ENCODE measurements at places on chromosomes 6 and 20. TPM values are rescaled to one million over a fixed set of nuclear protein-coding genes. Genes with fewer than 3 reads are reported as not detected.

DNA sequence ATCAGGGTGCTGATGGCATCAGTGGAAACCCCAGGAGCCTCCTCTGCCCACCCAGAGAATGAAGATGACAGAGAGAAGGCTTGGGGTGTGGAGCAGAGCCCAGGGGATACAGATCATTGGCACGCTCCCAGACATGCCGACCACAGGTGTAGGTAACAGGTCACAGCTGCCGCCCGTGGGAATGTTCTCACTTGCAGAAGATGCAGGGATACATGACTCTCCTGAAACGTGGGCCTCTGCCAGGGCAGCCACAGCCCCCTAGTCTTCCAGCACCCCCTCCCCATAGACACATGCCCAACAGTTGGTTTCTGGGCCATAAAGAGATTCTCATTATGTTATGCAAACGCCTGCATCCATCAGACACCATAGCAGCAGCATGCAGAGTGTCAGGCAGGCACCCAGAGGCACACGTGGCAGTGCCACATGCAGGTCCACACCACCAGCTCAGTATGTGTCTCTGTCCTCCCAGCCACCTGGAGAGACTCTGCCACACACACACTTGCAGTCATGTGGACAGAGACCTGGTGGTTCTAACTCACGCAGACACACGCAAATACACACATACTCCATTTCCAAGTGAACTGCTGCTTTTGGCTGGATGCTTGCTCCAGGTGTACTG, 45.5 kb downstream of the LRFN2 start:
- H3K27ac ChIP-seq: no peak overlapping the region
- no peaks in the 10 kb centered on the region for H3K27me3 ChIP-seq
- H3K4me1 ChIP-seq: no peaks in the 10 kb centered on the region

GRCh38 chr6:87250019-87250418, 72.4 kb upstream of the SMIM8 start:
- H3K36me3 ChIP-seq: no peaks in the 10 kb centered on the region
- H3K4me1 ChIP-seq: no peaks in the 10 kb centered on the region
- no peak for DNase-seq
- H3K27ac ChIP-seq: no peak overlapping the region
- H3K4me3 ChIP-seq: no peak overlapping the region

- H3K36me3 ChIP-seq: no peaks in the 10 kb centered on the region
- no peaks in the 10 kb centered on the region for H3K4me1 ChIP-seq
- H3K27ac ChIP-seq: no peak overlapping the region
- H3K27me3 ChIP-seq: no peaks in the 10 kb centered on the region
Measured at GRCh38 chr6:123966618-123967017, 163.0 kb downstream of the NKAIN2 start.

GRCh38 chr6:39247667-39248194, 18.5 kb upstream of the KCNK5 start:
- DNase-seq: no peak
- no peak overlapping the region for H3K27ac ChIP-seq
- no peaks in the 10 kb centered on the region for H3K27me3 ChIP-seq
- no peak overlapping the region for H3K4me3 ChIP-seq
- no peaks in the 10 kb centered on the region for H3K4me1 ChIP-seq

BFSP1 gene
- 0.80 TPM for total RNA-seq

GRCh38 chr6:168686831-168687730, 246.1 kb downstream of the SMOC2 start:
- H3K27me3 ChIP-seq: no peaks in the 10 kb centered on the region
- H3K4me3 ChIP-seq: no peak overlapping the region
- no peaks in the 10 kb centered on the region for H3K36me3 ChIP-seq

- no peaks in the 10 kb centered on the region for H3K27me3 ChIP-seq
- peaks cover 11% of the 10 kb centered on the region for H3K4me1 ChIP-seq
- no peak for DNase-seq
Measured at GRCh38 chr6:9481292-9482029, 933.4 kb downstream of the TFAP2A start.

GRCh38 chr20:60648556-60648955, 603.5 kb upstream of the CDH4 start:
- H3K4me1 ChIP-seq: no peaks in the 10 kb centered on the region
- no peak for DNase-seq
- H3K27me3 ChIP-seq: no peaks in the 10 kb centered on the region
- H3K27ac ChIP-seq: no peak overlapping the region

GATA5 gene
- total RNA-seq: not detected

DNA sequence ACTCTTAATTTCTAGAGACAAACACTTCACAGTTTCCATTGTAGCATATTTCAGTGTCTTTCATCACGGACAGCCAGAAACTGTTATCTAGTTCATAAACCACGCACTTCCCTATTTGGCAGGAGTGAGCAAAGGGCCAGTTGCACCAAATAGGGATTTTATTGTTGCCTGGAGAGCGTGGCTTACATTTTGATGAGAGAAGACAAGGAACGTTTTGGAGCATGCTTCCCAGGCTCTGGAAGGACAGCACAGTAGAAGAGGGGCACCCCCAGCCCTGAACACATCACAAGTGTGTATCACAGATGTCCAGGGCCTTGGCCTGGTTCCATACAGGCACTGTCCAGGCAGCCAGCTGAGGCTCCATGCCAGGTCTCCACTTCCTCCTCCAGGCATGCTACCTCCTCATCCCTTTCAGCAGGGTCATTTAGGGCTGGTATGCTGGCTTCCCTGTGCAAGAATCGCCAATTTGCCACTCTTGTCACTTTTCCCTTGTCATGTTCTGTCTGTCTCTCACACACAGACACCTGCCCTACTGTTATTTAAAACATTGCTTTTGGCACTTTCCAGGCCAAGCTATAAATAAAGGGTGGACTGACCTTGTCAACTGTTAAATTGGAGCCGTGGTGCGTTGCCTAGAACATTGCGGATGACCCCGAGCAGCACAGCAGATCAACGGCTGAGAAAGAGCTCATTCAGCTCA, 235.0 kb upstream of the GMDS start:
- no peaks in the 10 kb centered on the region for H3K36me3 ChIP-seq
- DNase-seq: no peak
- H3K27ac ChIP-seq: no peak overlapping the region
- no peaks in the 10 kb centered on the region for H3K27me3 ChIP-seq

DNA sequence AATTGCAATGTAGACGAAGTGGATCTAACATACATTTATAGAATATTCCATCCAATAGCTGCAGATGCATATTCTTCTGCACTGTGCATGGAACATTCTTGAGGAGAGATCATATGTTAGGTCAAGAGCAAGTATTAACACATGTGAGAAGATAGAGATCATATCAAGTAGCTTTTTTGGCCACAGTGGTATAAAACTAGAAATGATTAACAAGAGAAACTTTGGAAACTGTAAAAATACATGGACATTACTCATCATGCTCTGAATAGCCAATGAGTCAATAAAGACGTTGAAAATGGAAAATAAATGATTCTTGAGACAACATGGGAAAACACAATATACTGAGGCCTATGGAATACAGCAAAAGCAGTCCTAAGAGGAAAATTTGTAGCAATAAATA, 94.2 kb downstream of the STXBP5 start:
- H3K36me3 ChIP-seq: peaks cover 8% of the 10 kb centered on the region
- DNase-seq: no peak

HLA-DQA2 gene
- 2.0 TPM for total RNA-seq

DNA sequence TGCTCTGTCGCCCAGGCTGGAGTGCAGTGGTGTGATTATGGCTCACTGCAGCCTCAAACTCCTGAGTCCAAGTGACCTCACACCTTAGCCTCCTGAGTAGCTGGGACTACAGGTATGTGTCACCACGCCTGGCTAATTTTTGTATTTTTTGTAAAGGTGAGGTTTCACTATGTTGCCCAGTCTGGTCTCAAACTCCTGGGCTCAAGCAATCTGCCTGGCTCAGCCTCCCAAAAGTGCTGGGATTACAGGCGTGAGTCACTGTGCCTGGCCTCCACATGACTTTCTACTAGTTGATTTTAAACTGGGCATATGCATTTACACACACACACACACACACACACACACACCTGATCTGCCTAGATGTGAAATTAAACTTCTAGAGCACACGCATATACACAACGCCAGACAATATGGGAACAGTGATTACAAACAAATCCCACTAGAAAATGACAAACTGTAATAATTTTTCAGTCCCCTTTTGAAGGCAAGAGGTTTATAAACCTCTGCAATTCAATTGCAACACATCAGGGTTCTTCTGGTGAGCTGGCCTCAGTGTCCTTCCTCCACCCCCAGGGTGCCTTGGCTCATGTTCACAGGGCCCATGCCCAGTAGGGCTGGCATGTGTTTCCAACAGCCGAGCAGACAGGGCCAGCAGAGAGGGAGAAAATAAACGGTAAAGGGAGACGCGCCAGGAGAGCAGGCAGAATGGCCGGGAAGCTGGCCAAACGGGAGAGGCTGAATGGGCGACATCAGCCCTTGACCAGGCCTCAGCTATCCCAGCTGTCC, 31.2 kb downstream of the PARD6B start:
- H3K4me3 ChIP-seq: no peak overlapping the region
- peak; percentile 87 for DNase-seq
- no peaks in the 10 kb centered on the region for H3K36me3 ChIP-seq
- H3K4me1 ChIP-seq: no peaks in the 10 kb centered on the region

ELOVL2 gene
- total RNA-seq: 11.1 TPM

FOXF2 gene
- total RNA-seq: 4.9 TPM

C20orf141 gene
- total RNA-seq: not detected

DNA sequence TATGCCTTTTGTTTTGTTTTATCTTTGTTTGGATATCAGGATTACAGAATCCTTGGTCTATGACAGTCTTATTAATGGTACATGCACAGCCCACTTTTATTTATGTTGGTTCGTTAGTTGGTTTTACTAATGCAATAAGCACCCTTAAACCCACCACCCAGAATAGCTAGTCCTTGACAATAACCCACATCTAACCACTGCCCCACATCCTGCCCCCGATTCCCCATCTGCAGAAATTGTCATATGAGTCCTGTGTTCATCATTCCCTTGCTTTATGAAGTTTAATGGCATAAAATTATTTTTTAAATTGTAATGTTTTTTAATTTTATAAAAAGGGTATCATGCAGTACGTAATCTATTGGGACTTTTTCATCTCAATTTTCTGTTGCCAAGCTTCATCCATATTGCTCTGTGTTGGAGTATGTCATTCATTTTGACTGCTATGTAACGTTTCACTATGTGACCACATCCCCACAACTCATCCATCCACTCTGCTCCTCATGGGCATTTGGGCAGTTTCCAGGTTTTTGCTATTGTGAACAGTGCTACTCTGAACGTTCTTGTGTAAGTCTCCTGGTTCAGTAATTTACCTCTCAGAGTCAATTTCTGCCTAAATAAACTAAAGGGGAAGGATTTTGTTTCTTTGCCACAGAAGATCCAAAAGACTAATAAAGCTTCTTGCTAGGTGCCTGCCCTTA, 150.4 kb downstream of the MRPL14 start:
- H3K4me1 ChIP-seq: peaks cover 13% of the 10 kb centered on the region
- no peak overlapping the region for H3K4me3 ChIP-seq
- H3K27ac ChIP-seq: no peak overlapping the region
- H3K27me3 ChIP-seq: no peaks in the 10 kb centered on the region
- no peaks in the 10 kb centered on the region for H3K36me3 ChIP-seq

DNA sequence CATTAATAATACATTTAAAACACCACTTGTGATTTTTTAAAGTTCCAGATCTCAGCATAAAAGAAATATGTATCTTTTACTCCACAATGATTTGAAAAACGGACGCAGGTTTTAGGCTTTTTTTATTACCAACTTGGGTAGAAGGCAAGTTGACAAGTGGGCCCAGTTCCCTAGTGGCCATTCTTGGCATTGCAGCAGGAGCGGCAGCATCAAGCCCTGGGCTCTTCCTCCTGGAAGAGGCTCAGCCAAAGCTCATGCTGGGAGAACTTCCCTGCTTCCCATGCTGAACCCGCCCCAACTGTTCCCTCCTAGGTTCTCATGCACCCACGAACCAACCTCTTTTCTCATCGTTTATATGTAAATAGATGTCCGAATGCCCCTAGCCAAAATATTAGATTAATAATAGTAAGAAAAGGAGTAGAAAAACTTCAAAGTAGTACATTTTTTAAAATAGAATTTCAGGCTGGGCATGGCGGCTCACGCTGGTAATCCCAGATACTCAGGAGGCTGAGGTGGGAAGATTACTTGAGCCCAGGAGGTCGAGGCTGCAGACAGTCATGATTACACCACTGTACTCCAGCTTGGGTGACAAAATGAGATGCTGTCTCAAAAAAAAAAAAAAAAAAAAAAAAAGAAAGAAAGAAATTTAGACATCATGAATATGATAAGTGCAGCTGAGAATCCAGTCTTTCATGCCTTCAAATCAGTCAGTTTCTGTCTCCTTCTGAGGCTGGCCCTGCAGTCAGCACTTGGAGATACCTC, 18.2 kb upstream of the MYB start:
- H3K27ac ChIP-seq: no peak overlapping the region
- no peaks in the 10 kb centered on the region for H3K36me3 ChIP-seq
- DNase-seq: no peak
- no peaks in the 10 kb centered on the region for H3K4me1 ChIP-seq

SFTA2 gene
- not detected for total RNA-seq

DNA sequence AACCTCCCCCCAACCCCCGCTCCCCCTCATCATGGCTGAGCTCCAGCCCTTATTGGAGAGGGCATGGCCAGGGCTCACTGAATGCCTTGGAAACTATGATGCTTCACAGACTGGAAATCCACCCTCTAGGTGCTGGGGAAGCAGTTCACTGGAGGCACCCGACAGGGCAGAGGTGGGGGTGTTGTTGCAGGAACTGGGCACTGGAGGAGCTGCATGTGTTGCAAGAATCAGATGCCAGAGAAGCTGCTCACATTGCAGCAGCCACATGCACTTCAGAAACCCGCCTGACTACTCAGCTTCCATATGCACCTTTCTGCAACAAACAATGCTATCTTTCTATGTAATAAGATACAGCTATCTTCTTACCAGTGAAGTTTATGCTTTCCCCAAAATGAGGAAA, 7.9 kb upstream of the TBPL1 start:
- H3K27me3 ChIP-seq: no peaks in the 10 kb centered on the region
- H3K4me1 ChIP-seq: no peaks in the 10 kb centered on the region
- no peak for DNase-seq
- H3K36me3 ChIP-seq: no peaks in the 10 kb centered on the region

KHDC1L gene
- not detected for total RNA-seq

FAM229B gene
- 12.5 TPM for total RNA-seq

- no peak overlapping the region for H3K4me3 ChIP-seq
- no peak for DNase-seq
- no peaks in the 10 kb centered on the region for H3K4me1 ChIP-seq
- no peak overlapping the region for H3K27ac ChIP-seq
- no peaks in the 10 kb centered on the region for H3K36me3 ChIP-seq
Measured at GRCh38 chr6:122128445-122128844, 271.0 kb upstream of the HSF2 start.

- DNase-seq: no peak
- H3K4me3 ChIP-seq: no peak overlapping the region
- no peak overlapping the region for H3K27ac ChIP-seq
- no peaks in the 10 kb centered on the region for H3K27me3 ChIP-seq
- H3K4me1 ChIP-seq: no peaks in the 10 kb centered on the region
Measured at GRCh38 chr6:150566486-150566885, 33.2 kb upstream of the PLEKHG1 start.

FABP7 gene
- 3.6 TPM for total RNA-seq

DNA sequence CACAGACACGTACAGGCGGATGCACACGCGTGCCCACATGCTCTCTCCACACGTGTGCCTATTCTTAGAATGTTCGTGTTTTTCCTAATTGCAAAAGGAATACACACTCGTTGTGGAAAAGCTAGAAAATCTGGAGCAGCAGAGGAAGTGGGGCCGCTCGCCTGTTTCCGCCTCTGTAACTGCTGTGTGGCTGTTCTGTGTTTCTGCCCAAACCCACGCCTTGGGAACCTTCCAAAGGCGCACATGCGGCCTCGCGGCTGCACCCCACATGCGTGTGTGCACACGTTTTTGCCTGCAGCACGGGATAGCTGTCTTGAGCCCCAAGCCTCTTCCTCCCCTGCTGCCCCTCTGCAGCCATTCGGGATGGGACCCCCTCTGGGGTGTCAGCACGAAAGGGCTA, 12.2 kb downstream of the SLC17A9 start:
- H3K4me3 ChIP-seq: no peak overlapping the region
- DNase-seq: no peak
- no peak overlapping the region for H3K27ac ChIP-seq
- H3K36me3 ChIP-seq: no peaks in the 10 kb centered on the region
- no peaks in the 10 kb centered on the region for H3K4me1 ChIP-seq

IL20RA gene
- total RNA-seq: 1.6 TPM

Measured in breast epithelium (tissue), 4 donors.